ENCODE measurements at places on chromosomes 13 and 19.
A peak's percentile ranks its signal among the peaks of the same experiment; 100 is the strongest.

GRCh38 chr13:114338959-114339358, 24.7 kb downstream of the CHAMP1 start:
- DNase-seq, result no peak

DNA sequence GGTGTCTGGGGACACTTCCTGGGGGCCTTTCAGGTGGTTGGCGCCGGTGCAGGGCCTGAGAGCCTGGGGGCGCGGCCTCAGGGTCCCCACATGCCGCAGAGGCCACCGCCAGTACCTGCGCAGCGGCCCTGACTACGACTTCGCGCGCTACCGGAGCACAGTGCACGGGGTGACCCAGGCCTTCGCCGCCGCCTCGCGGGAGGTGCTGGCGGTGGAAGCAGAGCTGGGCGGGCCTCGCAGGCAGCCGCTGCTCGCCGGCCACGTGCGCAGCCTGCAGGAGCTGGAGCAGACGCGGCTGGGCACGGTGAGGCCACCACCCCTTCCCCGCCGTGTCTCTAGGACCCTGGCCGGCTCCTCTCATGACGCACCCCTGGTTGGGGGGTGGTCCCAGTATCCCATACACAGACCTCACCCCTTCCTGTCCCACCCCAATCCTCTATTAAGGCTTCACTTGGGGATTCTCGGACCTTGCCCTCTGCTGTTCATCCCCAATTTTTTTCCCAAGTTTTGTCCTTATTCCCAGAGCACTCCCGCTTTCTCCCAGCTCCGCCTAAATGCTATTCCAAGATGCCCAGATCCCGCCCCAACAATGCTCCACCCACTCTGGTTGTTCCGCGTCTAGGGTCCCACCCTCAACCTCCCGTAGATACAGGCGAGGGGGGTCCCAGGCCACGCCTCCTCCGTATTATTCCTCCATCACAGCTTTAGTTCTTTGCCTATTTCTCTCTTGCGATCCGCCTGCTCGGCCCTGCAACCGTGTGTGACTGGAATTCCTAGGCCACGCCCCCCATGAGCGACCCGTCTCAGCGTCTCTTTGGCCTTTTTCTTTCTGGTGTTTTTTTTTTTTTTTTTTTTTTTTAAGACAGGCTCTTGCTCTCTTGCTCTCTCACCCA, 1.0 kb downstream of the REX1BD start:
- DNase-seq, result peak; percentile 84

- no peak for DNase-seq
These were observed 432.5 kb downstream of the FGF9 start for GRCh38 chr13:22103046-22104027.

- no peak for DNase-seq
These were observed 15.1 kb upstream of the ZNF599 start for GRCh38 chr19:34788074-34788473.

DNA sequence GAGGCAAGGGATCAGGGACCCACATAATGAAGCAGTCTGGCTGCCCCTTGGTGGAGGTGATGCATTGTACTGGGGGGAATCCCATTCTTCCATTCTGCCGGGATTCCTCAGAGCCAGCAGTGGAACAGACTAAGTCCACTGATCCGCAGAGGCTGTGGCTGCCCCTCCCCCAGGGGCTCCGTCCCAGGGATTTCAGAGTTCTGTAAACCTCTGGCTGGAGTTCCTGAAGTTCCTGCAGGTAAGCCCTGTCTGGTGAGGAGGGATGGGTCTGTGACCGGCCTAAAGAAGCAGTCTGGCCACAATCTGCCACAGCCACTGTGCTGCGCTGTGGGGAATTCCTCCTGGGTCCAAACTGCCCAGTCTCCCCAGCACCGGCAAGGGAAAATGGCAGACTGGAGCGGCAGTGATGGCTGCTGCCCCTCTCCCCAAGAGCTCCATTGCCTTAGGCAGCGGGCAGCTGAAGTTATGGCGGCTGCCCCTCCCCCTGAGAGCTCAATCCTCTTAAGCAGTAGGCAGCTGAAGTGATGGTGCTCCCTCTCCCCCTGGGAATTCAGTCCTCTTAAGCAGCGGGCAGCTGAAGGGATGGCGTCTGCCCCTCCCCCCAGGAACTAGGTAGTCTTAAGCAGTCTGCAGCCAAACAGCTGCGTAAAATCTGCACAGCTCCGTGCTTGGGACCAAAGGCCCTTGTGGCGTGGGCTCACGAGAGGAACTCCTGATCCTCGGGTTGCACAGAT, 155.7 kb downstream of the PCDH17 start:
- no peak for DNase-seq

GRCh38 chr13:75788481-75788981, 152.4 kb downstream of the LMO7 start:
- DNase-seq, result no peak

DNA sequence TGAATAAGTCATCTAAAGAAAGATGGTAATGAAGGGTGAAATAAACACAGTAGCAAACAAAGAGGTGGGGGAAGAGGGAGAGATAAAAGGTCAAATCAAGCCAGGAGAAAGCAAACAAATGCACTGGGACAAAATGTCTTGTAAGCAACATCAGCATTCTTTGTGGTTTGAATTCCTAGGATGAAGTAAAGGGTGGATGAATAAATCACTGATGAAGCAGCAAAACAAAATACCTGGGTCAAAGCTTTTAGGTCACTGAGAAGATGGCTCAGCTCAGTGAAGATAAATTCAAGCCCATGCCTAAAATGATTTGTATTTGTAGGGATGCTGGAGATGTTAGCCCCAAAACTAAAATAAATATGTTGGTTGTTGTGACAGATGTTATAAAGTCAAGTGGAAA, 86.5 kb upstream of the FBXL3 start:
- DNase-seq, result no peak

DNA sequence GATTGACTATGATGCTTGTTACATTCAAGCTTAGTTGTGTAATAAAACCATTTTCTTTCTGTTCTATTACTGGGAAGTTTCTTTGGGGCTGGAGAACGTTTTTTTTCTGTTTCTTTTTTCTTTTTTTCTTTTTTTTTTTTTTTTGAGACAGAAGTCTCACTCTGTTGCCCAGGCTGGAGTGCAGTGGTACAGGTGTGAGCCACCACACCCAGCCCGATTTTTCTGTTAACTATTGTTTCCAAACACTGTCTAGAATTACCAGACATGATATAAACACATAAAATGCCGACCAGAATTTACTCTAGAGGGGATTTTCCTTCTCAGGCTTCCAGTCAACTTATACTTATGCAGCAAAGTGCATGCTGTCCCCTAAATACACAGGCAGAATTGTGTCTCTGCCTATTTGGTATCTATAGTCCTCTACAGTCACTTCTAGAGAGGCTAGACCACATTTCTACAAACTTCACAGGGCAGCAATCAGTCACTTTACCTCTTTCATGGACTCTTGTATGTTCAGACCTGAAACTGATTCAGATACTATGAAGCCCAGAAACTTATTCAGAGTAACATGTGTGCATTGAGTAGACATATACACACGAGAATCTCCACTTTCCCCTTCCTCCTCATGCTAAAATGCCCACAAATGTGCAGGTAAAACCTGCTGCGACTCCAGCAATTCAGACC, 121.2 kb downstream of the ZNF737 start:
- no peak for DNase-seq

DNA sequence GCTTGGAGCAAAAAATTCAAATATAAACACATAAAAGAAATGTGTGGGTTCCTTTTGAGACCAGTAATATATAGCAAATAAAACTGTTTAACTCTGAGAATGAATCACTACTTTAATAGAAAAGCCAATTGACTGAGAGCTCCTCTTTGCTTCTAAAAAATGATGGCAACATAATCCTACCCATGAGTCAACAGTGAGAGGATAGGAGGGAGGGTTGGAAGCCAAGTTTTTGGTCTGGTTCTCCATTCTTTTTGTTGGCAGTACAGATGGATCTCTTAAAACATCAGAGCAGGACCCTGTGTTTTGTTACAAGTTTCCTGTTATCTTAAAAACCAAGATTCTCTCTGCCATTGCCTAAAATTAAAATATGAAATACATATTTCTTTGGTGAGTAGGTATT, 50.0 kb upstream of the POSTN start:
- DNase-seq, result no peak

DNA sequence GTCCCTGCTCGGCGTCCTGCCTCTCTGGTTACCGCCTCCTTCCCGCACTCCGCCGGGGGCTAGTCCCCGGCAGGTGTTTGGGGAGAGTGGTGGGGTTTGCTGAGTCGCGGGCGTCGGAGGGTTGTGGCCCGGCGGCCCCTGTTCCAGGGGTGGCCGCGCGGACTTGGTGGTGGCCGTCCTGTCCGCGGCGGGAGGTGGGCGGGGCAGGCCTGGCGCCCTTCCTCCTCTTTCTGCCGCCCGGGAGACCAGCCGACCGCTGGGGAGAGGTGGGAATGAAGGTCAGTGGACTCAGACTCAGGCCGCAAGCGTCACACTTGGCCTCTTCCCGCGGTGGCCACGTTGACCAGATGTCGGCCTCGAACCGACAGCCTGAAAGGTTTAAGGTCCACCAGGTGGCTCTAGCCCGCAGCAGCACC, 61.8 kb downstream of the ZNF723 start:
- DNase-seq, result no peak

DNA sequence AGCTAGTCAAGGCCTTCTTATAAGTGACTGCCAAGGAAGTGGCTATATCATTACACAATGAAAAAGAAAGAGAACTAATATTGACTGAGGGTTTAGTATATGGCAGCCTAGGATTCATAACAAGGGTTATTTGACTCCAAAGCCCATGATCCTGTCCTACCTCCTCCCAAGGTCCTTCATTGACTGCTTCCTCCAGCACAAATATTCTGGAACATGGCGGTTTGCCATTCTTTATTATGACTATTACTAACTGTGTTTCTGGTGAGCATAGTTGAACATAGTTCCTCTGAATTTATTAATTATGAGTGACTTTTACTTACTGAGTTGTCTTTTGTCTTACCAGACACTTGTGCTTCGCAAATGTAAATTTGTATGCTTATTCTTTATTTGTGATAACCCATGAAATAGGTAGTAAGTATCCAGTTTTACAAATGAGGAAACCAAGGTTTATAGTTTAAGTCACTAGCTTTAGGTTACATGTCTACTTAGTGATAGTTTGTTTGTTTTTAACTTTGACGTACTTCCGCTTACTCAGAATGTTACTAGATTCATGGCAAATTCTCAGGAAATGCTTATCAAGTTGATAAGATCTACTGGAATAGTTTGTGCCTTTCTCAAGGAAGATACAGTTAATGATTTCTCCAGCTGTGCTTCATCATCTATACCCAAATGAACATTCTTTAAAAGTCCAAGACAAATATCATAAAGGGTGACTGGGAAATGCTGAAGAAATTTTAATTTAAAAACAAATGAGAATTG, 15.5 kb upstream of the DCLK1 start:
- DNase-seq, result no peak

DNA sequence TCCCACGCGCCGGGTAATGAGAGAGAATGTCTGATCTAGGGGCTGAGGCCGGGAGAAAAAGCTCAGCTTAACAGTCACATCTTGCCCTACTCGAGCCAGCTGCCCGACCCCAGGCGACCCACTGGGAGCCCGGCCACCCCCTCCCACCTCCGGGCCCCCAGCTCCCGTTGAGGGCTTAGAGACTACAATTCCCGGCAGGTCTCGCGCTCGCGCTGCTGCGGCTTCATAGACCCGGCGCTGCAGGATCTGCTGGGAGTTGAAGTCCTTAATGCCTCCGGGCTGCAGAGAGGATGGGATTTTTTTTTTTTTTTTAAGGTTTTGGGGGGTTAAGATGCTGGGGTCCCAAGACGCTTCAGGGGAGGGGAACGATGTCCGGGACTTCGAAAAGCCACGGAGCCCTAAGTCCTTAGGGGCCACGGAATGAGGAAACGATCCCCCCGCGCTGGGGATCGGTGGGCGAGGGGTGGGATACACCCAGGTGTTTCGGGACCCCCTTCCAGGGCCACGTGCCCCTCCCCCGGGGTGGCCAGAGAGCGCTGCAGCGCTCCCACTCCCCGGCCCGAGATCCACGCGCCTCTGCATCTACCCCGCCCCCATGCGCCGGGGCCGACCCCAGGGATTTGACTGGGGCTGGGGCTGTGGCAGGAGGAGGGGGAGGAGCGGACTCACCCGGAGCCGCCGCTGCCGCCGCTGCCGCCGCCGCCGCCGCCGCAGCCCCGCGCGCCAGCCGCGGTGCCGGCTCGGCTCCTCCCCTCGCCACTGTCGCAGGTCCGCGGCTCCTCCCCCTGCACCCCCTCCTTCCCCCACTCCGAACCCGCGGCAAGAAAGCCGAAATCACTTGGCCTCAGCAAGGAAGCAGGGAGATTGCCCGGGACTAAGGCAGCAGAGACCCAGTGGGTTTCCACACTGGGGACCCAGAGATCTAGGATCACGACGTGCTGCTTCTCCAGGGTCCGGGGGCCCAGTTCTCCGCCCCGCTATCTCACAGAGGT, at the start of gene SYT3:
TSS of gene SYT3 (minus strand) at position 761 of the 992 bp plus-strand sequence. CDS start 2,470 bp downstream, outside the sequence.
- peak; percentile 81 for DNase-seq

- DNase-seq, result no peak
These were observed 64.6 kb upstream of the RAP2A start for GRCh38 chr13:97369261-97369893.

GRCh38 chr19:37127999-37128820, 44.3 kb downstream of the ZNF585A start:
- DNase-seq, result no peak

DNA sequence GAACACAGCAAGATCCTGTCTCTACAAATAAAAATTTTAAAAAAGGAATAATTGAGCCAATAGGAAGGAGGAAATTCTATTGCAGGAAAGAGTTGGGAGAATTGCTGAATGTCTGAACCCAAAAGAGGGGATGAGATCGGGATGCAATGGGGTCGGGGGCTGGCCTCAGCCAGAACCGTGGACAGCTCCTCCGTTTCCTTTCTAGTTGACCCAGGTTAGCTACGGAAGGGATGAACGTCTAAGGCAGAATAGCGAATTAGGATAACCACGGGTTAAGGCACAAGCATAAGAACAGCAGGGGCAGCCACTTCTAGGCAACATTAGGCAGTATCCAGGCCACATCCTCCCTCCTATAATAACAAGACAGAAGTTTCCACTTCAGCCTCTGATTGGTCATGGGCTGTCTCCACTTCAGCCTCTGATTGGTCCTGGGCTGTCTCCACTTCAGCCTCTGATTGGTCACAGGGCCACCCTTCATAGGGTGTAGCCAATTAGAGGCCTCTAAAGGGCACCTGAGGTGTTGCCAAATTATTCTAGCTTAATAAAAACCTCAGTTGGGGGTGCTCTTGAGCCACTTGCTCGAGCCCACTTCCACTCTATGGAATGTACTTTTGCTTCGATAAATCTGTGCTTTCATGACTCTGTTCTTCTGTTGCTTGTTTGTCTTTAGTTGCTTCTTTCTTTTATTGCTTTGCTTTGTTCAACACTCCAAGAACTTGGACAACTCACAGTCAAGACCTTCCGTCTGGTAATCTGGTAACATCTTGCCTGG, 24.9 kb upstream of the TPM4 start:
- DNase-seq, result no peak

Measured in NCI-H2171 (cell line).